Cardiac septum (tissue), 1 donor: ENCODE measurements at places on chromosomes 3 and 15.
A peak's percentile ranks its signal among the peaks of the same experiment; 100 is the strongest.

- no peak for DNase-seq
Measured at GRCh38 chr15:81880314-81880713, 165.5 kb downstream of the MEX3B start.

DNA sequence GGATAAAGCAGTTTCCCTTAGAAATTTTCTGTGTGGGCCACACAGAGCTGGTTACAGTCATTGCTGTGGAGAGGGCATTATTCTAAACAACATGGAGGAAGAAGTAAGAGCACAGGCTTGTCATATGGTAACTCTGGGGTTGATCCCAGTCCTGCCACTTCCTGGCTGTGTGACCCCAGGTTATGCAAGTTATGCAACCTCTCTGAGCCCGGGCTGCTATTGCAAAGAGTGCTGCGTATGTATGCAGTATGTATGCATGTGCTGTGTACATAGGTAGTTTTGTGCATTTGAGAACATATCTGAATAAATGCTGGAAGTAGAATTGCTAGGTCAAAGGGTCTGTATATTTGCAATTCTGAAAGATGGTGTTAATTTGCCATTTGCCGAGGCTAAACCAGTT is 9.2 kb downstream of the SPSB4 start:
- no peak for DNase-seq

DNA sequence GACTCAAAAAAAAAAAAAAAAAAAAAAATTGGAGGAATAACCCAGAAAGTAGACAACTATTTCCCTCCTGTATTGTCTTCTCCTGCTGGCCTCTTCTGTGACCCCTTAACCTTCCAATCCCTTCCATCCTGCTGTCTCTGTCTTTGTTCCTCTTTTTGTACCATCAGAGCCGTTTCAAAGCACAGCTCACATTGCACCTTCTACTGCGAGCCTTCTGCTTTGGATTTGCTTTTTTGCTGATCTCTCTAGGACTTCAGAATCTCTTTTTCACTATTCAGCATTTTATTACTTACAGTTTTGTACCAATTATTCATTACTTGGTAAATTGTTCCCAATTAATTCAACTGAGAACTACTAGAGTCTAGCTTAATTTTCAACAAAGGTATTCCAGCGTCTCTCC is 284.0 kb upstream of the TBL1XR1 start:
- no peak for DNase-seq

DNA sequence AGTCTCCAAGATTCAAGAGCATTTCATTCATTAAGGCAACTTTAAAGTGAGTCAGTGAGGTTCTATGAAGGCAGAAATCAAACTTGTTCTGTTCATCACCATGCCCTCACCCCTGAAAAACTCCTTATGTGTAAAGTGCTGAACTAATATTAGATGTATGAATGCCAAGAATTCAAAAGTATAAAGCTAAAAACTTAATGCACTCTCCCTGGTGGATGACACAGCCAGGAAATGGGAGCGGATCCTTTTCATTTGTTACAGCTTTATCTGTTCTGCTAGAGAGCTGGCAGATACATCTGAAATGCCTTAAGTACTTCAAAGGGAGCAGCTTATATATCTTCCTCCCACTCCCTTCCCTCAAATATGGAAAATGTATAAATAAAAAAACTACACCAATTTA is 8.2 kb downstream of the TXNRD3 start:
- DNase-seq, result no peak

GRCh38 chr3:107239703-107240102 is 137.5 kb upstream of the CCDC54 start:
- no peak for DNase-seq

- DNase-seq, result no peak
Measured at GRCh38 chr3:150607267-150608065, 4.3 kb downstream of the SELENOT start.

- no peak for DNase-seq
Measured at GRCh38 chr3:28699283-28699682, 350.7 kb upstream of the AZI2 start.

DNA sequence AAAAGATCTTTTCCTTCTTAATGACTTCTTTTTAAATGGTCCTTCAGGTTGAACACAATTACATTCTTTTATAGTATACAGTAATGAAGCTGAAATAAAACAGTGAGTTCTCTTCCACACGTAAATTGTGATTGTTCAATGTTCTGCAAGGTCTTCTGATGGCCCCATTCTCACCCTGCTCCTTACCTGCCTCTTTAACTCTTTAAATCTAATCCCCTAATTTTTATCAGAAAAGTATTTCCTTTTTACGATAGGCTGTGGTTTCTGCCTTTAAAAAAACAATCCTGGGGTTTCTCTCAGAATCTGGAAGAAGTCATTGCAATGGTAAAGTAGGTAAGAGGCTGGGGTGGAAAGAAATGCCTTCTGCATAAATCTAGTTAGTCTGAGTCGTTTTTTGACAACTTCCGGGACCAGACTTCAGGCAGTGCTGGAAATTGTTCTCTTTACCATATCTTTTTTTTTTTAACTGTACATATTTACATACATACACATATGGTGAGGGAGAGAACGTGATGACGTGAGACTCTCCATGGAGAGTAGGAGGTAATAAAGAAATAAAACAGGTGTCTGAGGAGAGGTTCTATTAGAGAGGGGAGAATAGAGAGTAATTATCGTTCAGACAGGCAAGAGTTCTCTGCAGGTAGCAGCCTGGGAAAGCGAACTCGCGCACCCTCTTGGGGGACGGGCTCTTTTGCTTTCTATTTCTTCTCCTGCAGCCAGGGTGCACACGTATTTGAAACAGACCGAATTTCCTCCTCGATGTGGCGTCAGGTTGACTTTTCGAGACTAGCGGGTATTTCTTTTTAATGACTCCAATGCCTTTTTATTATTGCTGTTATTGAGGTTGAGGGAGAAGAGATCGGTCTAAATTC is at the start of gene SIDT1:
TSS of gene SIDT1 (plus strand) at position 730 of the 872 bp plus-strand sequence. CDS start 467 bp downstream, outside the sequence.
- peak; percentile 76 for DNase-seq

GRCh38 chr15:35852818-35853624 is 307.1 kb upstream of the DPH6 start:
- DNase-seq, result no peak

- no peak for DNase-seq
Measured at GRCh38 chr3:32450992-32451659, 51.5 kb downstream of the CMTM6 start.

- DNase-seq, result no peak
Measured at GRCh38 chr15:48298914-48299313, 32.3 kb upstream of the DUT start.

- no peak for DNase-seq
Measured at GRCh38 chr3:50356553-50356952, 2.8 kb downstream of the TMEM115 start.

- DNase-seq, result no peak
Measured at GRCh38 chr3:172313671-172314070, 134.6 kb downstream of the GHSR start.

DNA sequence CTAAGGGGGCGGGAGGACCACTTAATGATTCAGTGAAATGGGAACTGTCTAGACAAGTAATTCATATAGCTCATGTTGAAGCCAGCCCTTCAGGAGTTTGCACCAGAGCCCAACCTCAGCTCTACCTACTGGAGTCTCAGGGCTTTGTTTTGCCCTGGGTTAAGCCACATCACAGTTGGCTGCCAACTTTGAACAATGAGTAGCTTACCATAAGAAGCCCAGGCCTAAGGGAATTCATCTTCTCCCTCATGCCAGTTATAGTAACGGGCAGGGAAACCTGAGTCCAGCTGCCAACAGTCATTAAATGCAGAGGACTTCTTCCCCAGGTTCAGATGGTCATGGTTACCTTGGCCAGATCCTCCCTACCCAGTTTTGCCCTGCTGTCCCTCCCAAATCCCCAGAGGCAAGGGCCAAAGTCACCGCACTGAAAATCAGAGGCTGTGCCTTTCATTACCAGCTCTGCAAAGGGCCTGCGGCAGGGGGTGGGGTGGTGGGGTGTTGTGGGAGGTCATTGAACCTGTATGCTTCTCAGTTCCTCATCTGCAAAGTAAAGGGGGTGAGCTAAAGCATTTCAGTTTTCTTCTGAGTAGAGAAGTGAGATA is 302.2 kb upstream of the NR2E3 start:
- DNase-seq, result no peak

- no peak for DNase-seq
Measured at GRCh38 chr3:26721047-26721446, 98.5 kb downstream of the LRRC3B start.

- DNase-seq, result no peak
Measured at GRCh38 chr3:117310536-117310935, 601.0 kb downstream of the TUSC7 start.

GRCh38 chr3:71563827-71564226 is 19.7 kb downstream of the FOXP1 start:
- no peak for DNase-seq

DNA sequence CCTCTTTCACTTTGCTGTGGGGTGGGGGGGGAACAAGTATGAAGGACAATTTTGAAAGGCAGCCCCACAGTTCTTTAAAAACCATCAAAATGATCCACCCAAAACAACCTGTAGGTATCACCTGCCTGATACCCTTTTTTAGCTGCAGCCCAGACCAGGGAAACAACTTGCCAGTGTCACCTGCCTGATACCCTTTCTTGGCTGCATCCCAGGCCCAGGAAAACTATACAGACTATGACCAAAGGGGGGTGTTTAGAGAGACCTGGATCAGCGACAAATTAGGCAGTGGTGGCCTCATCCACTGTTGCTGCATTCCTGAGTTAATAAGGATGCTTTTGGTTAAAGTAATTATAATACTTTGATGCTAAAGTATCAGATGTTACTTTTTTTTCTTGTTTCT is 122.0 kb downstream of the VPS13C start:
- DNase-seq, result no peak

DNA sequence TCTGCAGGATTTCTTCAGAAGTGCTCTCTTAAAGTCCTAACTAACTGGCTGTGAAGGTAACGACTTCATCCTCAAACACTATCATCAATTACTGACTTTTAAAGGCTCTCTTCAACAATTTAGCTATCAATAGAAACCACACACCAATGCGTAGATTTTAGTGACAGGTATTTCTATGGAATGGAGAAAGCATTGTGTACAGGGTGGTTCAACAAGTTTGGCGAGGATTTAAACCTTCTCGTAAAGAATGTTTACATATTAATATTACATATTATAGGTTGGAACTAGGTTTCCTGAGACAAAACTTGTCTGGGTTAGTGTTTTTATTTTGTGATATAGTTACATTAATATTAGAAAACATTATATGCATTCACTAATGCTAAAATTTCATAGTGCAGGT is 233.6 kb downstream of the CHL1 start:
- DNase-seq, result no peak

DNA sequence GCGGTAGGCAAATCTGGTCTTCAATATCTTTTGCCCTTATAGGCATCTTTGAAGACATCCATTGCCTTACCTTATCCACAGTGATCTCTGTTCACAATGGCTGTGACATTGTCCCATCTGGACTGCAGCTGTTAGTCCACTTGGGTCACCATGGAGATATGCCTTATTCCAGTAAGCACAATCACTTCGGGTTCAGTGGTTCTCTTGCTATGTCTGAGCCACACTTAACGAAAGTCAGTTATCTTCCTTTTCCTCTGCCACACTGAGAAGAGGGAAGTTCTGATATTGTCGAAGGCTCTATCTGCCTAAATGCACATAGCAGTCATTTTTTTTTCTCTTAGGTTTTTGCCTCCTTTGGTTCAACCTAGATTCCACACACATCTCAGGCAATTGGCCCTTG is 119.0 kb upstream of the SATB1 start:
- DNase-seq, result no peak

- DNase-seq, result no peak
Measured at GRCh38 chr3:70507486-70507885, 195.0 kb upstream of the MDFIC2 start.

DNA sequence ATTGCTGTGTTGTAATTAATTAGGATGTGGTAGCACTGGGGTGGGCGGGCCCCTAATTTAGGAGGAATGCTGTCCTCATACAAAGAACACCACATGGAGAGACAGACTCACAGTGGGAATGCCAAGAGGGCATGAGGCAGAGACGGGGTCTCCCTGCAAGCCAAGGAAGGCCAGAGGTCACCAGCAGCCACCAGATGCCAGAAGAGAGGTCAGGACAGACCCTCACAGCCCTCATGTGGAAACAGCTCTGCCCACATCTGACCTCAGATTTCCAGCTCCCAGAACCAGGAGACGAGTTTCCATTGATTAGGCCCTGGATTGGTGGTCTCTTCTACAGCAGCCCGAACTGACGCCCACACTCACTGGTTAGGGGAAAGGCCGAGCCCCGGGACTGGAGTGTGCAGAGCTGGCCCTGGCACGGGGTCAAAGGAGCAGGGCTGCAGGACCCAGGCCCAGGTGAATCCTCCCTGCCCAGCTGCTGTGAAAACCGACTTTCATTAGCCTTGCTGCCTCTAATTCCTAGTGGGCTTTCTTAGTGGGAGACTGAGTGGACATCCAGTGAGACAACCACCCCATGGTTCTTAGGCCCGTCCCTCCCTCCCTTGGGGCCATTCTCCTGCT is 43.0 kb upstream of the SLC41A3 start:
- peak; percentile 66 for DNase-seq

GRCh38 chr15:55907797-55908196 is 85.6 kb downstream of the NEDD4 start:
- DNase-seq, result no peak

DNA sequence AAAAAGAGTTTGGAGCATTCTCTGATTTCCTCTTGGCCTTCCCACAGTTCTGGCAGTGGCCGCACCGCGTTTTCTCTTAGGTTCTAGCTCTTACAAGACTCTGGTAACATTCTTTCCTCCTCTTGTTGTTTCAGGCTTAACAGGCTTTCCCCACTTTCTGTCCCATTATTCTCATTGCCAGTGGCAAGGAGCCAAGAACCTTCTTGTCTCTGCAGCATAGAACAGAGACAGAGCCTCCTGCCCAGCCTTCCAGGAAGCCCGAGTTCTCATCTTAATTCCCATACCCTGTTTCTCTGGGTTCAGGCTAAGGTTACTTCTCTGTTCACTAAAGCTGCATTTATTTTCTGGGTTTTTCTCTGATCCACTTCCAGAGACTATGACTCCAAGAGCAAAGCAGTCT is 61.1 kb downstream of the DUT start:
- DNase-seq, result no peak

DNA sequence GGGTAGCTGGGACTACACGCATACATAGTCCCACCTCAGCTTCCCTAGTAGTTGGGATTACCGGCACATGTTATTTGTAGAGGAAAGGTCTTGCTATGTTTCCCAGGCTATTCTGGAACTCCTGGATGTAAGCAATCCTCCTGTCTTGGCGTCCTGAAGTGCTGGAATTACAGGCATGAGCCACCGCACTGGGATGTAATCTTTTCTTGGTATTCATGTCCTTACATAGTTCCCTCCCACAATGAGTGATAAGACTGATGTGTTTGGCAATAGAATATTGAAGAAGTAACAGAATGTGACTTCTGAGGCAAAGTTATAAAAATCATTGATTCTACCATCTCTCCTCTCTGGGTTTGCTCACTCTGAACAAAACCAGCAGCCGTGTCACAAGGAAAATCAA is 22.7 kb upstream of the ALCAM start:
- no peak for DNase-seq
